Central memory CD8-positive, alpha-beta T cell (primary cell): ENCODE measurements at places on chromosomes 7 and 10.

DNA sequence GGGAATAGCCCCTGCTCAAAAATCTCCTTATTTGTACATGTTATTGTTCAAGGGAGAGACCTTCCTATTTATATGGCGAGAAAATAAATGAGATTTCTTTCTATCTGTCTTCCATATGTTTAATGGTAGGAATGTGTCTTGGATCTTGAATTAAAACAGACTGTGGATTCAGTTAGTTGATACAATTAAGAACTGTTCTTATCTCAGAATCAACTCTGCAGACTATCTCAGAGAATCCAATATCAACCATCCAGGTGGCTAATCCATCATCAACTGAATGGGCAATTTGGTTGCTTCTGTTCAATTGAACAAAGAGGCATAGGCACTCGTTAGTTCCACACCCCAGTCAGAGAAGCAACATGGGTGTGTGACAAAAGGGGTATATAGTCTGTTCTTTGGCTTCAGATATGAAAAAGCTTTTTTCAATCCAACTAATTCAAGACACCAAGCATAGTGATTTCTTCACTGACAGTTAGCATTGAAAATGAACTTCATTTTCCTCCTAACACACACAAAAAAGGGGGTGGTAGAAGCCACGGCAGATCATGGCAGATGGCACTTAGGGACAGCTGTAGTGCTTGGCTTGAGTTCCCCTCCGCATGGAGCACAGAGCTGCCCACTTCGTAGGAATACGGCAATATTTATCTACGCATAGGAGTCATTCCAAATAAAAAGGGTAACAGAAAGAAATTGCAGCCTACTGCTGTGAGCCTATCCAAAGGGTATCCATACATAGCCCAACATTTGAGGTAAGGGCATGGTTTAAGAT lies 135.9 kb downstream of the KIAA1217 start:
- DNase-seq, result no peak

GRCh38 chr10:80540136-80540535 lies 2.4 kb downstream of the SH2D4B start:
- no peak for DNase-seq

- no peak for DNase-seq
Observed at GRCh38 chr10:50927522-50928189, 42.2 kb upstream of the A1CF start.

GRCh38 chr7:30135301-30136116 lies 723 bp downstream of the MTURN start:
- DNase-seq, result peak; percentile 28

DNA sequence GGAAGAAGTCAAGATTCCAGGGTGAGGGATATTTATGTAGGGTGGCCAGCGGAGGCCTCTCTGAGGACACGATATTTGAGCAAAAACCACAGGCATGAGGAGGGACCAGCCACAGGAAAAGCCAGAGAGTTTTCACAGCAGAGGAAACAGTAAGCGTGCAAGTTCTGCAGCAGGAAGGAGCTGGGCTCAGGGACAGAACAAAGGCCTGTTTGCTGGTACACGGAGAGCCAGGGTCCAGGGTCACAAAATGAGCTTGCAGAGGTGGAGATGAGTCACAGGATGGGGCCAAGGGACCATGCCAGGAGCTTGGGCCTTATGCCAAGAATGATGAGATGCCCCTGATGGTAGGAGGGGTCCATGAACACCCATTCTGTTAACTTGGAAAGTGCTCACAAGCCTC lies 283.5 kb downstream of the PLXNA4 start:
- DNase-seq, result no peak
